ENCODE measurements at places on chromosomes 12 and 14.

- DNase-seq, result no peak
Observed at GRCh38 chr12:9692909-9693308, 23.4 kb downstream of the CLEC2D start.

GRCh38 chr12:29149691-29150281 lies 708 bp downstream of the FAR2 start:
- DNase-seq, result no peak

DNA sequence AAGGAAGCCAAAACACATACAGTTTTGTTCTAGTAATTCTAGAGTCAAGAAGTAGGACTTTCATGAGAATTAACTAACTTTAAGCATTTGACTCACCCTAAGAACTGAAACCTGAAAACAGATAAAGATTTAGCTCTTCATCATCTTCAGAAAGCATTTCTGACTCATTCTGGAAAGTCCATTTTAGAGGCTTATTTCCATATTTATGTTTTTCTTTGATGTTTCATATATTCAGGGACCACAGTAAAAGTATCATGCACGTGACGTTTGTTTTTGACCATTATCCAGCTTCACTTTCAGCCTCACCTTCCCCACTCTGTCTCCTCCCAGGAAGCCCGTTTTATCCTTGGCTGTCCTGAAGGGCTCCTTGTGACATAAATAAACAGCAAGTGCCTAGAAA lies 79.2 kb downstream of the MDGA2 start:
- no peak for DNase-seq

DNA sequence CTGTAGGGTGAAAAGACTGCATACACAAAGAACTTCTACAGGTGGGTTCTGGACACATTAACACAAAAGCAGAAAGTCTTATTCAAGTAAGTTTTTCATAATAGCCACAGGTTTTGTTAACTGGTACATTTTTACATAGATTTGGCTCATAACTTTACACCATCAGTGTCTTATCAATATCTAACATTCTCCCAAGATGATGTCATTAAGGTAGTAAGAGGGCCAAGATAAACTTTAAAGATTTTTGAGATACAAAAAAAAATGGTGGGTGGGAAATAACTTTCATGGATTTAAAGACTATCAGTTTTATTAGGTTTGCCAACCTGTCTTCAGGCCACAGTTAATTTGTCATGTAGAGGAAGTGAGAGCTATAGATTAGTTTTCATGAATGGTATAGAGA lies 1.7 kb downstream of the SUPT16H start:
- DNase-seq, result no peak

- no peak for DNase-seq
Observed at GRCh38 chr12:12726555-12727093, 9.5 kb downstream of the CDKN1B start.

DNA sequence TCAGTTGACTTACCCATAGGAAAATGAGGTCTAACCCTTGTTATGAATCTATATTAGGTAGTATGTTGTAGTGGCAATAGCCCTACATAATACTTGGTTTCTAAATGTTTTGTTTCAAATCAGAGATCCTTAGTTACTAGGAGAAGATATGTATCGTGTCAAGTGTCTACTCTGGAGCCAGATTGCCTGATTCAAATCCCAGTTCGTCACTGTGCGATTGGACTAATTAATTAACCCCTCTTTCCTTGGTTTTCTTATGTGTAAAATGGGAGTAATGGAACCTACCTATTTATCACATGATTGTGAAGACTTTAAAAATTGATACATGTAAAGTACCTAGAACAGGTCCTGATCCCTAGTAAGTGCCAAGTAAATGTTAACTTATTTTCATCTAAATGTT lies 1.4 kb downstream of the LETMD1 start:
- DNase-seq, result no peak

DNA sequence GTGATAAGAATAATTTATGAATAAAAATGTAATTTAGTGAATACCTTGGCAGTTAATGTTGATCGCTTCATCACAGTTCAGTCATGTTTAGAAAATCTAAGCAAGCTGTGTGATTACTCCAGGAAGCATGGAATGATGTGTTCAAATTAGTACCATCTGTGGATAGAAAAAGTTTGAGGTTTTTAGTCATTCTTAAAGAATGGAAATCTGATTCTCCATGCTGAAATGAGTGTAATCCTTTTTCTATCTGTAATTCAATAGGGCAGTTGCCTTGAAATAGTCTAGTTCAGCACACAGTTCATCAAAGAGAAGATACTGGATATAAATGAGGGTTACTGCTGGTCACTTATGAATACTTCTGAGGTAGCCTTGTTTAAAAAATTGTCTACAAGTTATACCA lies 127.2 kb upstream of the MYF6 start:
- no peak for DNase-seq

GRCh38 chr14:68842298-68842697 lies 49.4 kb upstream of the ZFP36L1 start:
- DNase-seq, result no peak

- no peak for DNase-seq
Observed at GRCh38 chr14:52977798-52978197, 26.9 kb upstream of the FERMT2 start.

DNA sequence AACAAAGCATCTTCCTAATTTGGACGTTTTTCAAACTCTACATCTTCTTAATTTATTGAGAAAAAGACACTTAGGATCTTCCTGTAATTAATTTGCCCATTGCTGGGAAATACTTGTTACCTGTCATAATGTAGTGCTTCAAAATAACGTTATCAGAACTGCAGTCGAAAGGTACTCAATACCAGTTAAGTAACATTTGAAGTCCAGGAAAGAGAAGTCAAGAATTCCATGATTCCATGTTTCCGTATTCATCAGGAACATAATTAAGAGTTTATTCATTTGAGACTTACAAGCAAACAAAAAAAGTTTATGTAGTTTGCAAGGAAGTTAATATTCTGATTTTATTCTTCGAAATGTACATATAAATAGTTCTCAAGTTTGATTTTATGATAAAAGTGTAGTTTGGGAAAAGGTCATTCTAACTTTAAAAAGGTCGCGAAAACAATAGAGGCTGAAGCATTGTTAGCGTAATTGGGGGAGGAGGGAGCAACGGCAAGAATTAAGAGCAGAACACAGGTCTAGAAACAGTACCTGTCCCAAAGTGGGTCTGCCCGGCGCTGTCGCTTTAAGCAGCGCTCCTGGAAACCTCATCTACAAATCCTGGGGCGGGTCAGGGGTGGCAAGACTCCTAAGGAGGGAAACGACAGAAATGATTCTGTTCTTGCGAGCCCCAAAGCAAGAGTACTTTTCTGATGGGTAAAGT lies 1.2 kb upstream of the KCNMB4 start:
- no peak for DNase-seq

DNA sequence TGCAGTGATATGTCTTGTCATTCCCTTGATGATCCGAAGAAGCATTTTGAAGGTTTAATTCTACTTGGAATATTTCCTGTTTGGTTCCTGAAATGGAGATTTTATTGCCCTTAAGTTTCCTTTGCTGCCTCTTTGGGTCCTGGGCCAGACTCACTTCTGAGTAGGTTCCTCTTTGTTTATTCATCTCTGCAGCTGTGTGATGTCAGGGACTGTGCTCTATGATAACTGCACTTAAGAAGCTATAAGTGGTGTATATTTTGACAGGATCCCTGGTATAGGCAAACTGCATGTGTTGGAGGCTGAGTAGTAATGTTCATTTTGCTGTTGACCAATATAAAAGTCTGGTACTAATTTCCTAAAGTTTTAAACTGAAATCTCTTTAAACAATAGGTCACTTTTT lies at the start of gene KLRC4:
Gene KLRC4 (minus strand): TSS at position 366 of the 400 bp plus-strand sequence. CDS start 182 bp downstream, at position 184.
- no peak for DNase-seq

GRCh38 chr12:53749986-53750811 lies 1.6 kb downstream of the CISTR start:
- no peak for DNase-seq

DNA sequence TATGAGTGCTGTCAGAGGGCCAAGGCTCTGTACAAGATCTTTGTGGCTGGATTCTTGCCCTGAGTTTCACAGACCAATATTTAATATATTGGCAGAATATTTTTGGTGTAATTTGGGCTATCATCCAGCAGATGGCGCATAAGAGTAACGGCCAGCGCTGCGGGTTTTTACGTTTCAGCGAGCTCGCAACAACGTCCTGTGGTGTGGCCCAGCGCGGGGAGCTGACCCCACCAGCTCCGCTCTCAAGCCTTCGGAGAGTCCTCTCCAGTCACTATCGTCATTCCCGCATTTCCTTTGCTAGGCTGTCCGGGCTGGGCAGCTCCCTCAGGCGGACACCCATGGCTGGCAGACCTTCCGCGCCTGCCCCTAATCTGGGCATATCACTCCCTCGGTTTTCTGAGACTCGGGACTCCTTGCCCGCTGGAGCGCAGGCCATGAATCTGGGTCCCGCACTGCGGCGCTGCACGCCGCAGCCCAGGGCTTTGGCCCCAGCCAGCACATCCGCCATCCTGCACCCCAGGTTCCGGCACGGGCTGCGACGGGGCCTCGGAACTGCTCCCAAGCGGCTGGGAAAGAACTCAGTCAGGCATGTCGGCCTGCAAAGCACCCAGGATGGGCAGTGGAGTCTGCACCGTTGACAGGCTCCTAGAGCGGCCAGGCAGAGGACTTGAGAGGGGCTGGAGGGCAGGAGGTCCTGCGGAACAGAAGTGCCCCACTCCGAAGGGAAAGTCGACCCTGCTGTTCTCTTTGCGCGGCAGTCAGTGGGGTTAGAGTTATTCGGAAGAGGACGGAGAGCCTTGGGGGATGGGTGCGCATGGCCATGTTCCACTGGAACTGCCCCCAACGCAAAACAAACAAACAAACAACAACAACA lies 18.4 kb downstream of the OLR1 start:
- DNase-seq, result peak; percentile 16
